ENCODE measurements at places on chromosomes 7 and 10.
A peak's percentile ranks its signal among the peaks of the same experiment; 100 is the strongest.

DNA sequence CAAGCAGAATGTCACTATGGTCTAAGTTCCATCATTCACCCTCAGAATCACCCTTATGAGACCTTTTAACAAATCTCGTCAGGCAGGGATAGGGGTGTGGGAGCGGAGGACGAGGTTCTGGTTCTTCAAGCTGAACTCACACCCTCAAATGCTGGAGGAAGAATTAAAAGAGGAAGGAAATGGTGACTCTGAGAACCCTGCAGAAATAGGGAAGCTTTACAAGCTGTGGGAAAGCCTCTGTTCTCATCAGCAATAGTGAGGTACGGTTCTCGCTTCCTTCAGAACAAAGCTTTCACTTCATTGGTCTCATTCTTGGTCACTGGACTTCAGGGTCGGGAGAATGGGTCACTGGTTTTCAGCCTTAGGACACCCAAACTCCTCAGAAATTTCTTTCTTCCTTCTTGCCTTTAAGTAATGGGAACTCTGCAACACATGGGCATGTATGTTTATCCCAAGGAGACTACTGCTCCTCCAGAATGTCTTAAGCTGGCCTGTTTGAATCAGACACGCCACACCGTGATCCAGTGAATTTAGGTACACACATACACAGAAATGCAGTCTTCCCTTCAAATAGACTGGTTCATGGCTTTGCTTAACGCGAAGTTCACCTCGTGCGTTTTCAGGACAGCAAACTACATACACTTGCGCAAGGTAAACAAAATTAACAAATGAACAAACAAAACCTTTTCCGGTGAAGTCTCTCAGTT lies 226.0 kb downstream of the SFMBT2 start:
- peak; percentile 100 for DNase-seq

- no peak for DNase-seq
Measured at GRCh38 chr7:30237271-30237695, 47.1 kb upstream of the ZNRF2 start.

GRCh38 chr7:79244482-79244881 lies 209.0 kb downstream of the MAGI2 start:
- no peak for DNase-seq

GRCh38 chr10:126408953-126409641 lies 20.8 kb upstream of the ADAM12 start:
- DNase-seq = no peak

DNA sequence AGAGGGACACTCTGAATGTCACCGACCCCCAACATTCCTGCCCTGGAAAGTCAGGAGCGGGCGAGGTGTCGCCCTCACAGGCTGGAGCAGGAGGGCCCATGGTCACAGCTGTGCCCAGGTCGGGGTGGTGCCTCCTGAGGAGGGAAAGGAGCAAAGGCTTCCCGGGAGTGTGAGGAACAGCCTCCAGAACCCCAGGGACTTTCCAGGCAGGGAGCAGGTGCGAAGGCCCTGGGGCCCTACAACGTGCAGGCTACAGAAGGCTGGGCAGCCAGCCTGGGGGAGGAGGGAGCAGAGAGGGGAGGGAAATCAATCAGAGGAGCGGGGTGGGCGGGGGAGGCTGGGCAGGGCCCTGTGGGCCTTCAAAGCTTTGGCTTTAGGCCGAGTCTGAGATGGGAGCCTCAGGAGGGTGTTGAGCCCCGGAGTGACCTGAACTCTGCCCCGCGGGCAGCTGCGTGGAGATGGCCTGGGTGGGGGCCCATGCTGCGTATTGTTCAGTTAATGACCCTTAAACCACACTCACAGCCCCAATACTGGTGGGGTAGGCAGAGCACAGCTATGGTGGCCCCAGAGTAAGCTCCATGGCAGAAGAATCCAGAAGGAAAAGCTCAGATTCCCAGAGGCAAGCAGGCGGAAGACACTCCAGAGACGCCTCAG lies 44.2 kb upstream of the PPP2R2D start:
- DNase-seq = no peak

- DNase-seq = no peak
Measured at GRCh38 chr10:96772196-96772595, 51.9 kb upstream of the PIK3AP1 start.

- no peak for DNase-seq
Measured at GRCh38 chr7:20653636-20654035, 38.2 kb downstream of the ABCB5 start.

DNA sequence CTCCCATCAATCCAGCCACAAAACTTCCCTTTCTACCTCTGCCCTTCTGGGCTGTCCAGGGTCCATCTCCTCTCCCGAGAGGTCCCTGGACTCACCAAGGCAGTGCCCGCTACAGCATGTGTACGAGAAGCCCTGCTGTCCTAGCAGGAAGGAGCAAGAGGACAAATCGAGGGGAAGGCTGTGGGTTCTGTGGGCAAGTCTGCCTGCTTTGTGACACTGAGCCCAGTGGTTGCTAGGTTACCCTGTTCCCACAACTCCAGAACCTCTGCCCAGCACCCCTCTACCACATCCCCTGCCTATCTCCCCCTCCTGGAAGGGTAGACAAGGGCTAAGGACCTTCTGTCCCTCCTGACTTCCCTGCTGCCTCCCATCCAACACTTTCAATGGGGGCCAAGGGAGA lies at the start of gene TBATA:
TSS of gene TBATA (minus strand) at position 188 of the 400 bp plus-strand sequence. CDS start 1,998 bp downstream, outside the sequence.
- DNase-seq = no peak

DNA sequence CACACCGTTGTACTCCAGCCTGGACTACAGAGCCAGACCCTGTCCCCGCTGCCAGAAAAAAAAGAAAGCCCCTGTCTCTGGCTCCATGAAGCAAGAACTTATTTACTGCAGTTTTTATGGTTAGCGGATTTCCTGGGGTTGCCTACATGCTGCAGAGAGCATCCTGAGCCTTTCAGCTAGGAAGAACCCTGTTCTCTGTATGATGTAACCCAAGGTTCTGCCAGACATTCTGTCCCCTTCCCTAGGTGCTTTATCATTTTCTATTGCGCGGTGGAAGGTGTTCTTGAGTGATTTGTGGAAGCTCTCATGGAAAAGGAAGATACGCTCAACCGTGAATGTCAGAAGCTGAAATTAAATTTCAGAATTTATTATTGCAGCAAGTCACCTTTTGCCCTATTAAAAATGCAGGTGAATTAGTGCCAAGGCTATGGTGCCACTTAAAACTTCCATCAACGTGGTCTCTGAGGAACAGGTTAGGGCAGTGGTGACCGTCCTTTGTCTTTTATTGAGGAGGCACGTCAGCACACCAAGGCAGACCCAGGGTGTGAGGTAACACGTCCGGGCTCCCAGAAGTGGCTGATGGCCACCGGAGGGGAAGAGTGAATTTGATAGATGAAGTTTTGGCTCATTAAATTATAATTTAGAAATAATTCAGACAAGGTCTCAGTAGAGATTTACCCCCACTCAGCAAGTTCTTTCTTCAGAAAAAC lies 273.1 kb downstream of the PHTF2 start:
- DNase-seq = no peak

- no peak for DNase-seq
Measured at GRCh38 chr7:4461531-4461930, 220.6 kb upstream of the FOXK1 start.

All from Kasumi-1 (cell line).